ENCODE measurements at places on chromosomes 3 and 15.

GRCh38 chr3:109234300-109234699 is 82.0 kb downstream of the DPPA2 start:
- no peak for DNase-seq

DNA sequence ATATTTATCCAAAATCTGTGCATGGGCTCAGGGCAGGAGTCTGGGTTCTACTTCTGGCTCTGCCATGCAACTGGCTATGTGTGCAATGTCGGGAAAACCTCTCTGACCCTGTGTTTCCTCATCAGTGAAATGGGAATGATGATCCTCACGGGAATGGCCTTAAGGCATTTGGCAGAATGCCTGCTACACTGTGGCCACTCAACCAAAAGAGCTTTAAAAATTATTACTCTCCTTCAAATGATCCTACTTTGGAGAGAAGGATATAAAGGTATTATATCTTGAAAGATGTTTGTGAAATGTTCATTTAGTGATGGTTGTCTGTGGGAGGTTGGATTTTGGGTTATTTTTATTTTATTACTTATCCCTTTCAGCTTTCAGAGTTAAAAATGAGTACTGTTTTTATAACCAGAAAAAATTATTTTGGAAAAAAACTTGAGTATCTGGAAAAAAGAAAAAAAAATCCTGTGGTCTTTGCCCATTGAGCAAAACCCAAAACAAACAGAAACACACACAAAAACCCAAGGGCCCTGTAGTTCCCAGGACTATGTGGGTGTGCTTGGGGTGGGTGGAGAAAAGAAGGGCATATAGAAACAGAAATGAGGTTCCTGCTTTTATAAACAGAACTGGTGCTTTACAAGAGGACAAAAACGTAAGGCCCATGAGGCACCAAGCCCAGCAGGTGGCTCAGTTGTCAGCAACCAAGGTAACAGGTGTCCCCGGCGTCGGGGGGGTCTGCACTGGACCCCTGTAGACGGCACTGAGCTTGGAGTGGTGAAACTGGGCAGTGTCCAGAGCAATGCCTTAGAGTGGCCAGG is 22.0 kb downstream of the RGMA start:
- no peak for DNase-seq

DNA sequence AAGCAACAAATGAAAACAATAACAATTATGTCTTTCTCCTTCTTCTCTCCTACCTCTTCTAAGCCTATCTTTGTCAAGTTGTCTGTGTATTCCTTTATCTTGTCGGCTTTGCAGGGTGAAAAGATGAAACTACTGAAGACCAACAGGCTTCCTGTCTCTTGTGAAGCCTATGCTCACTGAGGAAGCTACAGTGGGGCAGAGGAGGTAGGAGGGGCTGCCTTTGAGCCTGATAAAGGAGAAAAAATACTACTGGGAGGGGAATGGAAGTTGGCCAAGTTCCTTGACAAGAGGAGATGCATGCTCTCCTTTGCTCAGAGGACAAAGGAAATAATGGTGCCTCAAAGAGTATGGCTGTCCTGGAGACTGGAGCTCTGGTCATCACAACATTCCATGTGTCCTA is 92.0 kb downstream of the IGSF11 start:
- no peak for DNase-seq

DNA sequence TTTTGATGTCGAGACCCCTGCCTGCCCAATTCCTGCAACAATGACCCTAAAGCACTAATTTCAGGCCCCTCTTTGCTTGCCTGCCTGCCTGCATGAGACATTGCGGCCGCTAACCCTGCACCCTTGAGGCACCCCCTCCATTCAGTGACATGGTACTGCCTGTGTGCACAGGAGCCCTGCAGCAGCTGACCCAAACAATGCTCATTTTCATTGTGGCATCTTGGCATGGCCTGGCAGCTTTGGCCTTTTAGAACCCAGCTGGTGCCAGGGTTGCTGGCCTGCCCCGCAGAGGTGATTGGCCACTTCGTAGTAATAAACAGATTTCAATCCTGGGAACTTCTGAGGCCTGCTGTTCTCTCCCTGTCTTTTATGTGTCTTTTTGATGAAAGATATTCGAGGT is 33.8 kb downstream of the SLCO3A1 start:
- no peak for DNase-seq

DNA sequence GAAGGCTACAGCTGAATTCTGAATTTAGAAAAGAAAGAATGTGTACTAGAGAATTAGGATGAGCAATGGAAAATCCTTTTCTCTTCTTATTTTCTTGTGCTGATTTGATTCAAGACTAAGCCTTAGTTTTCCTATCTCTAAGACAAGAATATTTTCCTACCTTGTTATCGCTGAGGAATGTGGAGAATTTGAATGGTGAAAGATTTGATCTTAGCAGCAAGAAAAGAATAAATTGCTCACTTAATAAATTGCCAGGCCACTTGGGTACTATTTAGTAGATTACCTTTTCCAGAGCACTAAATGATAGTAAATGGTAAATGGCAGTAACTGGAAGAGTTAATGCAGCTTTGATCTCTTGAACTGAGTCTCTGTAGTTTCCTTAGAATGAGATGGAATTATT is 145.7 kb upstream of the MEIS2 start:
- DNase-seq, result no peak

GRCh38 chr3:143640774-143641173 is 207.5 kb downstream of the SLC9A9 start:
- no peak for DNase-seq

GRCh38 chr3:99023590-99024192 is 122.2 kb upstream of the DCBLD2 start:
- peak; percentile 34 for DNase-seq

DNA sequence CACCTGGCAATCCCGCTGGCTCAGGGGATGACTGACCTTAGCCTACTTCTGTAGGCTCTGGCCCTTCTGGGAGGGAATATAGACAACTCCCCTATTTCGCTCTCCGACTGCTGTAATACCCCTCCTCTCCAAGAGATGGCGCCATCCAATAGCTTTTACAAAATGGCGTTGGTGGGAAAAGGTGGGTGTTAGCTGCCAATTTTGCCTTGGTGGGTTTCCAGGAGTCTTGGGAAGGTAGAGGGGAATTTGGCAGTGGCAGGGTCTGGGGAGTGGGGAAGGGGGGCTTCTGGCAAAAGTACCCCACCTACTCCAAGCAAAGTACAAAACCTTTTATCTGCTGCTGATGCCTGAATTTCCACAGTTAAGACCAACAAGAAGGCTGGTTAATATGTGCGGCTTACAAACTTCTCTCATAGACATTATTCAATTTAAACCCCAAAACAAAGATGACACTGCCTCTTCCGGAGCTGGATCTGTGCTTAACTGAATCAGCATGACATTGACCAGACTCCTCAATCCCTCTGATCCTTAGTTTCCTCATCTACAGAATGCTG is 62.1 kb downstream of the RASGRF1 start:
- DNase-seq, result peak; percentile 84

GRCh38 chr3:143775459-143775858 is 72.8 kb downstream of the SLC9A9 start:
- DNase-seq, result peak; percentile 73

GRCh38 chr3:150739200-150739863 is 23.6 kb downstream of the SIAH2 start:
- no peak for DNase-seq

DNA sequence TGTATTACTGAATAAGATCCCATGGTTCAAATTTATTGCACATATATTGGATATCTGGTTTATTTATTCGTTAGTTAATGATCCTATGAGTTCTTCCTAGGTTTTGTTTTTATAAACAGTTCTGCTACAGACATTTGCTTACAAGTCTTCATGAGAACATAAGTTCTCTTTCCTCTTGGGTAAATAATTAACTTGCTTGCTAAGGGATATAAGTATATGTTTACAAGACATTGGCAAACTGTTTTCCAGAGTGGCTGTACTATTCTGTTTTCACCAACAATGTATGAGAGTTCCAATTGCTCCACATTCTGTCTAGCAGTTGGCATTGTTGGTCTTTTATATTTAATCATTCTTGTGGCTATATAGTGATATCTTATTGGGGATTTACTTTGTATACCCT is 341.8 kb upstream of the GBE1 start:
- no peak for DNase-seq

- no peak for DNase-seq
These were observed 75.5 kb downstream of the MRPL46 start for GRCh38 chr15:88391700-88392099.

- DNase-seq, result peak; percentile 61
These were observed at the start of gene CDV3 for GRCh38 chr3:133573629-133574194. Gene CDV3 (plus strand): TSS chr3:133573686. CDS start chr3:133574045, 359 bp downstream.

GRCh38 chr15:93321881-93322282 is 232.9 kb upstream of the RGMA start:
- DNase-seq, result no peak
